ENCODE measurements at places on chromosomes 4 and X. TPM values are rescaled to one million over a fixed set of nuclear protein-coding genes. Genes with fewer than 3 reads are reported as not detected.

DNA sequence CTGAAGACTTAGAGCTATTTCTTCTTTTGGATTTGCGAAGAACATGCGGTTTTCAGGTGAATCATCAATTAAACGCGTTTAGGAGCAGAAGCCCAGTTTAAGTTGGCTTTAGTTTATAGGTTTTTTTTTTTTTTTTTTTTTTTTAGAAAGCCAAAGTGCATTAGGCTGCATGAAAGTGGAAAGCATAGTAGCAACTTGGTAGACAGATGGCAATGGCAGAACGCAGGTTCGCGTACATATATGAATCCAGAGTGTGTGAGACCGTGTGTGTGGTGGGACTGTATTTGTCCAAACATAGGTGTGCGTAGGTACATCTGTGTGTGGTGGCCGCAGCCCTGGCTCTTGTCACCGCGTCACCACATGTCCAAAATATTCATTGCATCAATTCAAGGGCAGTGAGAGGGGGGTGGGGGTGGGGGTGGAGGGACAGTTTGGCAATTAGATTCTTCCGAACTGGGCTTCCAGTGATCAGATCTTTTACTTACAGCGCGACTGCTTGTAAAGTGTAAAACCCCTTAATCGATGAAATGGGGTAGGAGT, 901 bp downstream of the JADE1 start:
- peak overlapping the region; percentile 99 for H3K27ac ChIP-seq
- peaks cover 8% of the 10 kb centered on the region for H3K4me1 ChIP-seq
- no peaks in the 10 kb centered on the region for H3K36me3 ChIP-seq
- no peaks in the 10 kb centered on the region for H3K27me3 ChIP-seq
- peak overlapping the region; percentile 93 for H3K4me3 ChIP-seq
- DNase-seq, result peak; percentile 65

GRCh38 chrX:88397551-88397950, 349.5 kb upstream of the CPXCR1 start:
- H3K27ac ChIP-seq, result no peak overlapping the region
- no peaks in the 10 kb centered on the region for H3K27me3 ChIP-seq
- no peak overlapping the region for H3K4me3 ChIP-seq
- H3K36me3 ChIP-seq, result no peaks in the 10 kb centered on the region
- no peak for DNase-seq

MRPS18C gene
- total RNA-seq, result 110 TPM

DNA sequence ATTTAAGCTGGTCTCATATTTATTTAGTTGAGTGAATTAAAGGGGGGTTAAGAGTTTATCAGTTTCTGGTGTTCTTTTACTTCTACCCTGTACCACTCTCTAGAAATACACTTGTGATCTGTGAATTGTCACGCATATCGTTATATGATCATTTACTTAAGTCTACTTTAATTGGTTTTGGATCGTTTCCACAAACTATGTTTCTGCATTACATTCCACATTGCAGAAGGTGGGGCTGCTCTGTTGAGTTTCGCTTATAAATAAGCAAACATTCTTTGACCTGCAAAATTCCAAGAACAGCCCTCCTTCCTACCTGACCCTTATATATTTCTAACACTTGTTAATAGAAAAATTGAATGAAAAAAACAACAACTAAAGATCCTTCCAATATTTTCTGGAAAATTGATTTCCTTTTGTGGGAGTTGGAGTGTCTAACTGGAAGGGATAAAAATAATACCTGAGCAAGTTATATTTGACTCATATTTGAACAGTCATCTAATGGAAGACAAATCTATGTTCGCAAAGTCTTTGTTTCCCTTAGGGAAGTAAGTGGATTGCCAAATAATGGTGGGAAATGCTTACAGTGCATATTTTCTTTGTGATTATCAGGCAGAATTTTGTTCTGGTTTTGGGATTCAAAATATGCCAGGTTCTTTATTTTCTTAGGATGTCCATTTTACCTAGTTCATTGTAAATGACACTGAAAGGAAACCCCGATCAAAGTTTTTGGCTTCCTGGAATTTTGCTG, 152.7 kb downstream of the RELL1 start:
- H3K27ac ChIP-seq, result no peak overlapping the region
- H3K27me3 ChIP-seq, result no peaks in the 10 kb centered on the region
- H3K4me3 ChIP-seq, result no peak overlapping the region
- DNase-seq, result no peak
- no peaks in the 10 kb centered on the region for H3K36me3 ChIP-seq
- H3K4me1 ChIP-seq, result no peaks in the 10 kb centered on the region

- H3K27me3 ChIP-seq, result no peaks in the 10 kb centered on the region
- DNase-seq, result no peak
These were observed 1934.9 kb downstream of the ARAP2 start for GRCh38 chr4:34309383-34309906.

DNA sequence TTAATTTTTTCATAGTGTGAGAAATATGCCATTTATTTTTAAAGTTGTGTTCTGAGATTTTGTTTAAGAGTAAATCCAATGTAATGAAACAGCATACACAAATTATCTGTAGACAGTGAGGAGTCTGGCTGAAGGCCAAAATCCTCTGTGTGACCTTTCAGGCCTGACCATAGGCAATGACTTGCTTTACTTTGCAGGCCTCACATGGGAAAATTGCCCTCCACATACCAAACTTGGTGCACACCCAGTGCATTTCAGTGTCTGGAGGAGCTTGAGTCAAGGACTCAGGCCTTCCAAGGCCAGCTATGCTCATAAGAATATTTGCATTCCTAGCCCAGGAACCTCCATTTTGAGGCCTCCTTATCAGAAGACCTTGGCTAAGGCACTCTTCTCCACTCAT, 430.1 kb downstream of the GABRG1 start:
- H3K4me3 ChIP-seq, result no peak overlapping the region
- H3K36me3 ChIP-seq, result no peaks in the 10 kb centered on the region
- no peak overlapping the region for H3K27ac ChIP-seq
- no peak for DNase-seq
- no peaks in the 10 kb centered on the region for H3K4me1 ChIP-seq
- no peaks in the 10 kb centered on the region for H3K27me3 ChIP-seq

SYAP1 gene
- total RNA-seq, result 26.0 TPM

GRCh38 chr4:19402581-19403065, 849.1 kb upstream of the SLIT2 start:
- DNase-seq, result no peak
- no peaks in the 10 kb centered on the region for H3K36me3 ChIP-seq
- no peak overlapping the region for H3K4me3 ChIP-seq
- H3K4me1 ChIP-seq, result no peaks in the 10 kb centered on the region
- H3K27me3 ChIP-seq, result no peaks in the 10 kb centered on the region

Measured in K562 (cell line).